ENCODE measurements at places on chromosomes 5 and 9.

GRCh38 chr9:20197976-20198685 is 409.3 kb upstream of the SLC24A2 start:
- DNase-seq: peak; percentile 0

DNA sequence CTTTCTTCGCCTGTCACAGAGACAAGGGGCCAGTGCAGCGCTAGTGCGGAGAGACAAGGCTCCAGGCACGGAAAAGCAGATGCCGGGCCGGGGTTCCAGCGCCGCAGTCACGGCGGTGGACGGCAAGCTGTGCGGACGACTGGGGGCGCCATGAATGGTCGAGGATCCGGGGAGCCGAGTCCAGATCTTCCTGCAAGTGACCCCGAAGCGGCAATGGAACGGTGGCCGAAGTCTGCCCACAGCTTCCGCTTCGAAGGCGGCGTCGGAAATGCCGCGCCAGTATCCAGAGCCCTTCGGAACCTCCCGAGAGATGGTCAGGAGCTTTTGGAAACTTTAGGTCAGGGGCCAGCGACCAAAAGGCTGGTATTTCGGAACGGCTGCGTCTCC is 601 bp upstream of the FAF2 start:
- no peak for DNase-seq

DNA sequence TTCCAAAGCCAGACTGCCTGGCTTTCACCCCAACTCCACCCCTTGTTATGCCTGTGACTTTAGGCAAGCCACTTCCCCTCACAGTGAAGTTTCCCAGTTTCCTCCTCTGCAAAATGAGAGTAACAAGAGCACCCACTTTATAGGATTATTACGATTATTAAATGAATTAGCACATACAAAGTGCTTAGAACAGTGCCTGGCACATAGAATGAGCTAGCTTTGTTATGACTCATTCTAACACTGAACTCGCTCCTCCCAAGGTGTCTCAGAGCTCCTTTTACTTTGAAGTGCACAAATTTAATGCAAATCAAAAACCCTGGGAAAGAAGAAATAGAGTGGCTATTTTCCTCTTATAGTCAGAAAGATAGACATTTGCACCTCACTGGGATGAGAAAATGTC is 34.3 kb downstream of the DNAH5 start:
- no peak for DNase-seq

DNA sequence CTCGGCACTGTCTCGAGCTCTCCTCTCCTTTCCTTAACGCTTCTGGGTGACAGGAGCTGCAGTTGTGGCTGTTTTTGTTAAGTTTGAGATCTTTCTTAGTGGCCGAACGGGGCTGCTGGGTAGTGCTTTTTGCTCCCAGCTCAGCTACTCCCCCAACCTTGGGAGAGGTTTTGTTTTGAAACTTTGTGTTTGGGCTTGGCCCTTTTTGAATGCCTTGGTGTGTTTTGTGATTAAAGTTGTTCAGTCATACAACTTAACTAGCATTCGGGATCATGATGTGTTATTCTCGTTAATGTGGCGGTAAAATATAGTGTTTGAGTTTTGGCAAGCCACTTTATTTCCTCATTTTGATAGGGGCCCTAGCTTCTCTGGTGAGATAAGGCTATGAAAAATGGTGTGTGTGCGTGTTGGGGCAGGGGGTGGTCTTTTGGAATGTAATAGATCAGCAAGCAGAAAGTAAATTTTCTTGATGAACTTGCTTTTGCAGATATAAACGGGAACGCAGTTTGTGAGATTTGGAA is 1.1 kb downstream of the KDM3B start:
- DNase-seq: no peak

- DNase-seq: no peak
Observed at GRCh38 chr5:16936989-16937438, 926 bp upstream of the MYO10 start.

DNA sequence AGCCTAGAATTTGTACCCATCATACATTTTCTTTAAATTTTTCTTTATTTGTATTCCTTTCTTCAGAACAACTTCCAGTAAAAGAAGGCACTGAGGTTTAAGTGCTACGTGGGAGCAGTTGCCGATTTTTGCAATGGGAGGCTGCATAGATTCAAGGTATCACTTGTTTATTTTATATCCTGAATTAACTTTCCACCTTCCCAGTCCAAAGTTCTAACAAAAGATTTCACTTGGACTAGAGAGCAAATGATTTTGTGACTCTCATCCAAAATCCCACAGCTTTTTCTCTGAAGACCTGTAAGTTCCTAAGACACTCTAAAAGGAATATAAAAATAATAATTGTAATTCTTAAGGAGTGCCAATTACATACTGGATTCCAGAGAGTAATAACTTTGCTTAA is 139.1 kb upstream of the SPRY4 start:
- DNase-seq: no peak

- DNase-seq: no peak
Observed at GRCh38 chr5:42915306-42915866, 103.7 kb upstream of the SELENOP start.

DNA sequence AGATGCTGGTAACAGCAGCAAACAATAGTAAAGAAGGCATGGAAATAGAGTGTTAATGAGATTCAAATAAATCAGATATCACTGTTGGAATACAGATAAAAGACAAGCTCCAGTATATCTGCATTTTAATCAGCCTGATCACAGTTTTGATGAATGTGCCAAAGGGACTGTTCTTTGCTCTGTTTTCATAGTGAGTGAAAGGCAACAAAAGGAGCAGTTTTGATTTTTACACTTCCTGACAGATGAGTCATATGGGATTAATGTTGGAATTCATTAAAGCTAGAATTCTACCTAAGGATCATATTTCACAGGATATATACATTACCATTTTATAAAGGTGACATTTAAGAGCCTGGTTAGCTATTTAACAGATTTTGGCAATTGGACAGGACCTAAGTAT is 743.3 kb upstream of the PTPRD start:
- no peak for DNase-seq

- no peak for DNase-seq
Observed at GRCh38 chr9:127885508-127886281, 8.2 kb upstream of the AK1 start.

DNA sequence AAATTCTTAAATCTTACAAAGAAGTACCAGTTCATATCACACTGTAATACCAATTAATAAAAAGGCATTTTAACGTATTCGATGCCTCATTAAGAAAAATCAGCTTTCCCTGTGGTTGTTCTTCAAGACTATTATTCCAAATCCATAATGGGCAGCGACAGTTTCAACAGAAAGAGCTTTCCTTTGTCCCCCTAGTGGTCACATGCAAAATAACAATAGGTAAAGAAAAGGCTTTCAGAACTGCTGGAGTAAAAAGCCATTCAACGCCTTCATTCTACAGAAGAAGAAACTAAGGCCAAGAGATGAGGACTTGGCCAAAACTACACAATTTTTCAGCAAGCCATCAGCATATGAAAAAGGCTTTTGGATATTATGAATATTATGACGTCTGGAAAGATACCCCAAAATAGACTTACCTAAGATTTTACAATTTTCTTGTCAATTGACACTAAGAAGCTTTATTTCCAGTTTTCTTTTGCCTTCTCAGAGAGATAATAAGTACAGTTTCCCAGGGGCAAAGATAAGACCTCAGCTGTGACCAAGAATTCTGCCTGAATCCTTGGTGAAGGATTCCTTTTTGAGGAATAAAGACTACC is 6.7 kb upstream of the CDH6 start:
- DNase-seq: peak; percentile 50

DNA sequence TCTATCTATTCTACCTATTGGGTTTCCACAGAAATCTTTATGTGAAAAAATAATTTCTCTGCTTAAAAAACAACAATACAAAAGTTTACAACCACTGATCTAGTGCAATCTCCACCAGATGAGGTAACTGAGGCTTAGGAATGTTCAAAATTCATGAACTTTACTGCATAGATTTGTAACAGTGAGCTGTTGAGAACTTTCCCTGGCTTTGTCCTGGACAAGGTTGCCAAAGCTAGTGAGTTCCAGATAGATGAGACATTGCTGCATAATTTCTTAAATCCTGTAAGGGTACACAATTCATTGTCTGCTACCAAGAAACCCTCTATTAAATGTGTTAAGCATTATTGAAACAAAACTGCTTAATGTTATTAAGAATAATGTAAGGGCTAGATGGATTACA is 102.7 kb downstream of the OSMR start:
- peak; percentile 51 for DNase-seq

- DNase-seq: no peak
Observed at GRCh38 chr5:133962131-133962530, 6.3 kb downstream of the C5orf15 start.

DNA sequence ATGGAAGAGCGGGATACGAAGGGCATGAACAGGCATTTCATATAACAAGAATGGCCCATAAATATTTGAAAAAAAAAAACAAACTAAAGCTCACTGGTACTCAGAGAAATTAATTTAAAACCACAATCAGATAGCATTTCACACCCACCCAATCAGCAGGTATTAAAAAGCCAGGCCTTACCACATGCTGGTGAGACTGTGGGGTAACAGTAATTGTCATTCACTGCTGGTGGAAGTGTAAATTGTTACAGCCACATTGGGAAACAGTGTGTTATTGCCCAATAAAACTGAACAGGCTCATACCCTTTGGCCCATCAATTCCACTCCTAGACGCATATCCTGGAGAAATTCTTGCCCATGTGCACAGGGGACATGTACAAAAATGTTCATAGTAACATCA is 66.0 kb downstream of the PLAC8L1 start:
- DNase-seq: no peak

DNA sequence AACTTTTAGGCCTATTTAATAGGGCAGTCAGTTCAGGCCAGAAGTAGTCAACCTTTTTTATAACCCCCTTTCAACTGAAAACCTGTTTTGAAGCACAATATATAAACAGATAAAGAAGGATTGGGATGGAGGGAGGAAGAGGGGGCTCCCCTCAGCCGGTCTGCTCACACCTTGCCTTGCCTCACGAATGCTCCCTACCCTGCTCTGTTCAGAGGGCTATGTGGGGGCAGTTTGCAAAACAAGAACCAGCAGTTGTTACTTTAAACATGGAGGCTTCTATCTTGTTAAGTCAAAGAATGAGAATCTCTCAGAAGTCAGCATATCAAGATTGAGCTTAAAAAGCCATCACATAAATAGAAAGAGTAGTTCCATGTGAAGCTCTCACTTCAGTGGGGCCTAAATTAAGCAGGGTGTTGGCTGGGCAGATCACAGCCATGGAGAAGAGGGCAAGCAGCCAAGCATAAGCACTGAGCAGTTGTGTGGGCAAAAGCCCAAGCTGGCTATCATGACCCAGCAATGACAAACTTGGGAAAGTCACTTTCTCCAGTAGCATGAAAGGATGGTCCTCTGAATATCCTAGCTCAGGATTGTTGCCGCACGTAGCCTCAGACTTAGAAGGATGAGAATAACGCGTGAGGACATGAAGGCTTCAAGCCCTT is 70.6 kb downstream of the ALDH1A1 start:
- peak; percentile 27 for DNase-seq

DNA sequence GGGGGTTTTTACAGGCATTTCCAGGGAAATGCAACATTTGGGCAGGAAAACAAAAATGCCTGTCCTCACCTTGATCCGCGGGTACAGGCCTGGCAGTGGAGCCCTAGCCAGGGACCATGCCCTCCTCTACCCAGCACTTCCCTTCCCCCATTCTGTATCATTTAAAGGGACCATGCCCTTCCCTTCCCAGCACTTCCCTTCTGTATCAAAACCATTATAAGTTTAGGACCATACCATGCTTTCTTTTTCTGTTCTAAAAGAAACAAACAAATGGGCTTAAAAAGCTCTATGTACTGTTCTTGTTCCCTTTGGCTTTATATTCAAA is 166.9 kb upstream of the ZNF608 start:
- no peak for DNase-seq

GRCh38 chr5:42531611-42532010 is 108.4 kb downstream of the GHR start:
- DNase-seq: no peak

DNA sequence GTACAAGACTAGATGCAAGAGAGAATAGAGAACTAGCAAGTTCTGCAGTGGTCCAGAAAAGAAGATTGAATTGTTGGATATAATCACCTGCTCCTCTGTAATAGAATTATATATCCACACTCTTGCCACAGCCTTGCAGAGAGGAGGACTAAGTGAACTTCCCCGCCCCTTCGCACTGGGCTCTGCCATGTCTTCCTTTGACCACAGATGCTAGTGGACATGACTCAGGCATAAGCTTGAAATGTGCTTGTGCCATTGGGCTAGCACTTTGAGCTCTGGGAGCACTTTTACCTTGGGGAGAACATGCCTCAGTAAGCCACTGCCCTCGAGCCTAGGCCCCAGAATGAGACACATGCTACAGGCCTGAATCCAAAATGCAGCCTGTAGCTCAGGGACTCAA is 113.5 kb upstream of the RASA1 start:
- DNase-seq: peak; percentile 3

- no peak for DNase-seq
Observed at GRCh38 chr5:22372376-22372775, 480.8 kb downstream of the CDH12 start.

GRCh38 chr9:15475923-15476536 is 34.7 kb downstream of the PSIP1 start:
- DNase-seq: no peak

GRCh38 chr5:73673161-73673591 is 47.2 kb downstream of the ARHGEF28 start:
- DNase-seq: peak; percentile 82

- peak; percentile 56 for DNase-seq
Observed at GRCh38 chr5:61333321-61333953, 1.4 kb downstream of the ZSWIM6 start.

DNA sequence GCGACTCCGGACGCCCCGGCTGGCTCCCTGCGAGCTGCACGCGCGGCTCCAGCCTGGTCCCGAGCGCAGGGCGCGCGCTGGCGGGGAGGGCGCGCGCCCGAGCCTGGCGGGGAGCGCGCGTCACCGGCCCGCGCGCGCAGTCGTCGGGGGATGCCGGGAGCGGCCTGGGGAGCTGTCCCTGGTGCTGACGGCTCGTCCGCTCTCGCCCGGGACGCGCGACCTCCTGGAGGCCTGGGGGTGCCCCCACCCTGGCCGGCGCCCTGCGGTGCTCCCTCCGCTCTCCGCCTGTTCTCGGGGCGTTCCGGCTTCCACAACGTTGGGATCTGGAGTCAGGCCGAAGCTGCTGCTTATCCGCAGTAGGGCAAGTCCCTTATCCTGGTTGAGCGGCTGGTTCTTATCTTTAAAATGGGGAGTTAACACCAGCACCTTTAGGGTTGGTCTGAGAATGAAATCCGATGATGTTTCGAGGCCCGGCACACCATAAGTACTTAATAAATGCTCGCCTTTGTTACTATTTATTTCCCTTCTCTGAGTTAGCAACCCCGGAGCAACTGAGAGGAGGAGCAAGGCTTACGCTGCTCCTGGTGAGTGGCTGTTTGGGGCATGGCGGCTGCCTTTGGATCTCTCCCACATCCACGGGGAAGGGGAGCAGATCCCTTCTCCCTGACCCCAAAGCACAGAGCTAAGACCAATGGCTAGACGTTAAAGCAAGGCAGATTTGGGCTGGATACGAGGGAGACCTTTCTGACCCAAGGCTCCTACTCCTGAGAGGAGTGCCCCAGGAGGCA is at the start of gene FAM163B:
Gene FAM163B (minus strand): TSS at position 79 of the 788 bp plus-strand sequence. CDS start 29,166 bp downstream, outside the sequence.
- DNase-seq: peak; percentile 11

GRCh38 chr5:35853631-35854030 is 3.1 kb upstream of the IL7R start:
- no peak for DNase-seq

- no peak for DNase-seq
Observed at GRCh38 chr5:111229871-111230810, 6.0 kb downstream of the CAMK4 start.

- no peak for DNase-seq
Observed at GRCh38 chr9:10268531-10269485, 344.0 kb downstream of the PTPRD start.

- DNase-seq: peak; percentile 99
Observed at GRCh38 chr5:41527201-41527779, 16.9 kb upstream of the PLCXD3 start.

GRCh38 chr9:85900504-85901201 is 40.3 kb upstream of the NAA35 start:
- peak; percentile 37 for DNase-seq

Measured in EH (cell line).